ENCODE measurements at places on chromosomes 7 and 10.

- no peak for DNase-seq
These were observed 195.4 kb upstream of the ADARB2 start for GRCh38 chr10:1932692-1933094.

- no peak for DNase-seq
These were observed 2.0 kb downstream of the GGCT start for GRCh38 chr7:30502470-30503251.

GRCh38 chr7:94205529-94205928 lies 189.2 kb upstream of the COL1A2 start:
- DNase-seq: no peak

DNA sequence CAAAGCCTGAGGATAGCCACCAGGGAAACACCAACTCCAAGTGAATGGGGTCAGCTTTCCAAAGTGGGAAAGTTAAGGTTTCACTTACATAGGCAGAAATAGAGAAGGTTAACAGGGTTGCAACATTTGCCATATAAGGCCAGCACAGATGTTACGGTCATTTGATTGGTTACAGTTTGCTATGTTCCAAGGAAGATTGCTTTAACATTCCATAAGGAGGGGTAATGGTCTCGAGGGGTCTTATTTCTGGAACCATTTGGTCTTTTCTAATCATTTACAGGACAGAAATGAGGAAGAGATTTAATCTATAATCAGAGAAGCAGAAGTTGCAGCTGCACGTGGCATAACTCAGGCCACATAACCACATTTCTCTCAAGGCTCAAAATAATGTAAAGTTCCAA lies 679.4 kb upstream of the C7orf33 start:
- DNase-seq: no peak

GRCh38 chr7:148289630-148290029 lies 300.9 kb upstream of the C7orf33 start:
- no peak for DNase-seq

DNA sequence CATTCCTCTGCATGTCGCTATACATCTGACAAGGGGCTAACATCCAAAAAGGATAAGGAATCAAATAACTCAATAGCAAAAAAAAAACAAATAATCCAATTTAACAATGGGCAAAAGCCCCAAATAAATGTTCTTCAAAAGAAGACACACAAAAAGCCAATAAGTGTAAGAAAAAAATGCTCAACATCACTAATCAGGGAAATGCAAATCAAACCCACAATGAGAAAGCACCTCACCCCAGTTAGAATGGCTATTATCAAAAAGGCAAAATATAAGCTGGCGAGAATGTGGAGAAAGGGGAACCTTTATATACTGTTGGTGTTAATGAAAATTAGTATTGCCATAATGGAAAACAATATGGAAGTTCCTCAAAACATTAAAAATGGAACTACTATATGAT lies 14.3 kb downstream of the ARHGAP12 start:
- no peak for DNase-seq

DNA sequence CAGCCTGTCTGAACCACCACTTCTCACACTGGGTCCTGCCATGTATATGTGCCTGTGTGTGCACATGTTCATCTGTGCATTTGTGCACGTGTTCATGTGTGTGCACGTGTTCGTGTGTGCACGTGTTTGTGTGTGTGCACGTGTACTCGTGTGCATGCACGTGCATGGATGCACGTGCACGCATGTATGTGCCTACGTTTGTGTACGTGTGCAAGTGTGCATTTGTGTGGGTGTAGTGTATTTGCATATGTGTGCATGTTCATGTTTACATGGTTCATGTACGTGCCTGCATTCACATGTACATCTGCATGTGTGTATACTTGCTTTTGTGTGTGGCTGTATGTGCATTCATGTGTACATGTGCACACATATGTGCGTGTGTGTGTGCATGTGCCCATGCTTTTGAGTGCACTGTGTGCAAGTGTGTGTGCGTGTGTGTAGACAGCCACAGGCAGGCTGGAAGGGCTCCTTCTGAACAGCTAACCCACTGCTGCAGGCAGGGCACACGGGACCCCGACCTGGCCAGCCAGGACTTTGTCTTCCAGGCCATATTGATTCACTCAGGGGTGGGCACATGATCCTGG lies 28.2 kb downstream of the SLC29A4 start:
- no peak for DNase-seq

GRCh38 chr7:107029061-107029763 lies 15.3 kb upstream of the PRKAR2B start:
- no peak for DNase-seq

All from globus pallidus (tissue), 1 donor.